ENCODE measurements at places on chromosomes 6 and 20.
A peak's percentile ranks its signal among the peaks of the same experiment; 100 is the strongest.

GRCh38 chr6:129730477-129731165 is 20.6 kb upstream of the ARHGAP18 start:
- DNase-seq: no peak

- DNase-seq: no peak
Measured at GRCh38 chr20:23152308-23152892, 66.3 kb upstream of the CD93 start.

DNA sequence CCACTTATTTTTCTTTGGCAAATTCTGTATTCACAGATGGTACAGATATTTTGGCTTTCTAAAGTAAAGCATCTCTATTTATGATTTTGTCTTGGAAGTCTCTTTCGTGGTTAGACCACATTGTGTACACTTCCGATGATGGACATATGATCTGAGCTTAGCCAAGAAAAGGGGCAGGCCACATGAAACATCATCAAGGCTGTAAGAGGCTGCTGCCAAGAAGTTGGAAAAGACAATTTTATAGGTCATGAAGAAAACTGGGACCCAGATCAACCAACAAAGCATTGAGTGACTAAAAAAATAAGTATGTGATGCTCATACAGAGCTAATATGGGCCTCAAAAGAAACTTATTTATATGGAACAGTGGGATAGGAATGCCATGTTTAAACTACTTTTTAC is 266.4 kb downstream of the HAO1 start:
- DNase-seq: no peak

DNA sequence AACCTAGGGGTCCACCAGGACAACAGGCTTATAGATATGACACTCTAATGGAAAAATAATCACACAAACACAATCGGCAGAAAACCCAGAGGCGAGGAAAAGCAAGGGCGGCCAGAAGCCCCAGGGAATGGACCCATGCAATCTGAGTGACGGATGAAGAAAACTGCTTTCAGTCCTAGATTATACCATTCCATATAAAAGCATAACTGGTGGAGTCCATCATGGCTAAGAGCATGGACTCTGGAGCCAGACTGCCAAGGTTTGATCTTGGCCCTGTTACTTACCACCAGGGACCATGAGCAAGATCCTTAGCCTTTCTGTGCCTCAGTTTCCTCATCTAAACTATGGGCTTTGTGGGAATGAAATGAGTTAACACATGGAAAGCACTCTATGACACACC is 3.7 kb downstream of the SLC22A16 start:
- DNase-seq: no peak

- no peak for DNase-seq
Measured at GRCh38 chr6:30122515-30122914, 9.6 kb upstream of the TRIM31 start.

DNA sequence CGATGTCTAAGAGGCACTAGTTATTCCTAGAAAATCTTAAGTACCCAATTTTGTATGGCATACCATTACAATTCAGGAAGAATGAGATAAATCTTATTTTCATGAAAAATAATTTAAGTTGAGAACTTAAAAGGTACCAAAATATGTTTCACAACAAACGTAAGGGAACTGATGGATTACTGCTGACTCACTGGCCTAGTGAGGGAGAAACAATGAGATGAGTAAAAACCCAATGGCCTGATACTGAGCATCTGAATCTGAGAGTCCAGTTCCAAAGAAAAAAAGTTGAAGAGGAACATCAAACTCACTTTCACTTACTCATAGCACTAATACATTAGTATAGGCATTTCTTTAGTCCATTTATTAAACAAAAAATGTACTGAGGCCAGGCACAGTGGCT is 56.0 kb downstream of the MDN1 start:
- no peak for DNase-seq

DNA sequence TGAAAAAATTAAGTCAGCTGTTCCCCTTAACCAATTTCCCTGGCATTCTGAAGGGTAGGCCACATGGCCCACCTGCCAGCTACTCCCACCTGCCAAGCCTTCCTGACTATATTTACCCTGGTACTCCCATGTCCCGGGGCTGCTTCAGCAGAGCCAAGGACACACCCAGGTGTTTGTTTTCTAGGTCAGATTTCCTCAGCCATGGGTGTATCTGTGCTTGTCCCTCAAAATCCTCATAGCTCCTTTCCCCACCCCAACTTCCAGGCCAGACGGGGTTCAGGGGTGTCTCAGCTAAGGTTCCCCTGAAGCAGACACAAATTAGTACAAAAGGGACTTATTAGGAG is 139.4 kb upstream of the CDYL start:
- DNase-seq: no peak

- no peak for DNase-seq
Measured at GRCh38 chr6:45718131-45718530, 297.5 kb downstream of the CLIC5 start.

DNA sequence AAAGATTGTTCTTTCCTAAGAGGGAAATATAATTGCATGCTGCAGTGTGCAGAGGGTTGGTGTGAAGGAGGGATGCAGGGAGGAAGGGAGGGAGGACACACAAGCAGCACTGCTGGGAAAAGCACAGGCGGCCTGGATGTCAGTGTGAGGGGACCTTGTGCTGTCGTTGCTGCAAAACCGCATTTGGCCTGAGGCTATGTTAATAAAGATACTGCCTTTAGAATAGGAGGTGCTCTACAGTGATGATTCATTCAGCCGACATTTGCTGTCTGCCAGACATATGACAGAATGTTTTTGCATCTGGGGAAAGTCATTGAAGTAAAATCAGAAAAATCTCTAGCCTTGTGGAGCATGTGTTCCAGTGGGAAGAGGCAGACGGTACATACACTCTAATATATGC is 50.5 kb upstream of the TRIM26 start:
- DNase-seq: no peak

DNA sequence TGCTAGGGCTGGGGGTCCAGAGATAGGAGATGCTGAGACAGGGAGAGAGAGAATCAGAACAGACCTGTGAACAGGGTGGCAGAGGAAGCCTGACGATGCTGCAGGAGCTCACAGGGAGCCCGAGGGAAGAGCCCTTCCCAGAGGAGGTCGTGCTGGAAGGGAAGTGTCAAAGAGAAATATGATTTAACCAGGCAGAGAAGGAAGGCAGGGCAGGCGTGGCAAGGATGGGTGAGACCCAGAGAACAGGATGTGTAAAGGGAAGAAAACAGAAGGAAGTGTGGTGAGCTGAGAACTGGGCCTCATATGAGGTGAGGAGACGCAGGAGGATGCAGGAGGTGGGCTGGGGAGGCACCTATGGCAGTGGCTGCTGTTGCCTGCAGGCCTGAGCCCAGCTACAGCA is 105.6 kb downstream of the ZDHHC14 start:
- no peak for DNase-seq

- DNase-seq: no peak
Measured at GRCh38 chr6:46201702-46202101, 30.9 kb upstream of the ENPP5 start.

GRCh38 chr6:153013438-153013837 is 10.9 kb upstream of the MTRF1L start:
- DNase-seq: no peak

- no peak for DNase-seq
Measured at GRCh38 chr6:101066481-101066880, 185.4 kb upstream of the ASCC3 start.

DNA sequence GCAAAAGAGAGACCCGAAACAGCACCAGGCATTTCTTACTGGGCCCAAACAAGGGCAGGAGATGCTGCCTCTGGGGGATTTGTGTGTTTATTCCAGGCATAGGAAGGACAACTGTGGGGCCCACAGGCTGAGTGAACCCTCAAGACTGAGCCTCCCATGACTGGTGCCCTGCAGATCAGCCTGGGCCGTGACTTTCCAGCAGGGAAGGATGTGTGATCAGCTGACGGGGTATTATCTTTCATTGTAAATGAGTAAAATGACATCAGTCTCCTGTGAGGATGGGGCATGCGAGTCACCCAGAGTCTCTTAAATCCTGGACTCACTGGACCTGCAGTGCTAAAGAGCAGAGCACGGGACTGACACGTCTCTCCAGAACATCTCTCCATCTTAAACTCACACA is 3.9 kb upstream of the TEAD3 start:
- DNase-seq: no peak

- no peak for DNase-seq
Measured at GRCh38 chr6:5389086-5389745, 127.9 kb downstream of the FARS2 start.

GRCh38 chr20:1391640-1392442 is 1.0 kb downstream of the FKBP1A start:
- DNase-seq: no peak

DNA sequence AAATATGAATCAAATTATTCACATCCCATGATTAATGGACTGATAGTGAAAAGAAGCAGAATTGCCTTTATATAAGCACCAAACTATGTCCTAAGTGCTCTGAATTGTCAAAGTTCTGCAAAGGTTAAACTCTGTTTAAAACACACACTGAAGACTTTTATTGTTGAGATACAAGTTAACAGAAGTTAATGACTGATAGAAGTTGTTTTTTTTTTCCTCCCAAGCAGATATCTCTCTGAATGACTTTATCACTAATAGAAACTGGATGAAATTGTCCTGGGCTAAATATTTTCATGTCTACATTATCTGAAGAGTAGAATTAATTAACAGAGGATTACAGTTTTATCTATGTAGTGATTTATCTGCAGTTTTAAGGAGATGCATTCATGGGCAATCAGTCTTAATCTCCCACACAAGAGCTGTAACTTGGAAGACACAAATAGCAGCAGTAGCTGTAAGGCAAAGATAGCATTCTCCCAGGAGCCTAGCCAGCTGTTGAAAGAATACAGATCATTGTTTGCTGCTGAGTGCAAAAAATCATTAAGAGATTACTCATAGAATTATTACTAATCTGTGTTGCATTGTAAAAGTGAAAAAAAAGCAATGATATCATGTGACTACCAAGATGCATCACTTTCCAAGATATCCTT is 49.9 kb downstream of the BMP5 start:
- no peak for DNase-seq

DNA sequence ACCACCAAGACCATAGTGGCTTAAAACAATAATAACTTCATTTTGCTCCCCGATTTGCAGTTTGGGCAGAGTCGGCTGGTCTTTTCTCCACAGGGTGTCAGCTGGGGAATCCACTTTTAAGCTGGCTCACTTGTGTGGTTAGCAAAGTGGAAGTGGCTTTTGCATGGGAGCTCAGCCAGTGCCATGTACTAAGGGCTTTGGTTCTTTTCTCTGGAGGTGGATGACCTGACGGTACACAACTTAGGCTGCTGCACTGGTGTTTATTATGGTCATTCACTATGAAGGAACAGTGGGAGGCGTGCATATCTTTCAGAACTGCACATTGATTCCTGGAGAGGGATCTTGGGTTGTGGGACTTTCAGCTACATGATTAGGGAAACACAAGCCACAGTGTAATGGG is 141.0 kb downstream of the OR2B2 start:
- no peak for DNase-seq

DNA sequence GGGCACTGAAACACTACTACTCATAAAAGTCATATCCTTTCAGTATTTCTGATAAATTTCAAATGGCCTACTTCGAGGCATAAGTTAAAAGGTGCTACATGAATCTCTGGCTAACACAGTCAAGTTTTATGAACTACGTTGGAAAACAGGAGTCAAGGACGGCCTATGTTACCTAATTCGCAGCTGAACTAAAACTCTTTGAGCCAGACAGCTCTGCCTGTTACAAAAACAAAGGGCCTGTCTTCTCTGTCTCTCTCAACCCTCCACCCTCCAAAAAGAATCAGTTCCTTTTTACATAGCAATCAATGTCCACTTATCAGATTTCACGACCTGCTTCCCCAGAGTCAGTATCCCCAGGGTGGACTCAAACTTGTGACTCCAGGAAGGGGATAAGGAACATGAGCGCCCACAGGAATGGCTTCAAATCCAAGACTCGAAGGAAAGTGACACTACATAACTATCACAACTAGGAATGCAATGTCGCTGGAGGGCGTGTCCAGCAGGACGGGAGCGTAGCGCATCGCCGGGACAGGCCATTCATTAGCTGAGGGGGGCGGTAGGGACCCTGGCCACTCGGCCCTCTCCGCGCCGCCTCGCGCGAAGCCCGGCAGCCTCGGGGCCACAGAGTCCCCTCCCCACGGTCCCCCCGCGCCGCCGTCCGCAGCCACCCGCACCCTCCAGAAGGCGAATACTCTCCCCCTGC is 591 bp downstream of the IBTK start:
- DNase-seq: peak; percentile 20

GRCh38 chr20:33233129-33233774 is 2.5 kb upstream of the BPIFA1 start:
- DNase-seq: no peak

DNA sequence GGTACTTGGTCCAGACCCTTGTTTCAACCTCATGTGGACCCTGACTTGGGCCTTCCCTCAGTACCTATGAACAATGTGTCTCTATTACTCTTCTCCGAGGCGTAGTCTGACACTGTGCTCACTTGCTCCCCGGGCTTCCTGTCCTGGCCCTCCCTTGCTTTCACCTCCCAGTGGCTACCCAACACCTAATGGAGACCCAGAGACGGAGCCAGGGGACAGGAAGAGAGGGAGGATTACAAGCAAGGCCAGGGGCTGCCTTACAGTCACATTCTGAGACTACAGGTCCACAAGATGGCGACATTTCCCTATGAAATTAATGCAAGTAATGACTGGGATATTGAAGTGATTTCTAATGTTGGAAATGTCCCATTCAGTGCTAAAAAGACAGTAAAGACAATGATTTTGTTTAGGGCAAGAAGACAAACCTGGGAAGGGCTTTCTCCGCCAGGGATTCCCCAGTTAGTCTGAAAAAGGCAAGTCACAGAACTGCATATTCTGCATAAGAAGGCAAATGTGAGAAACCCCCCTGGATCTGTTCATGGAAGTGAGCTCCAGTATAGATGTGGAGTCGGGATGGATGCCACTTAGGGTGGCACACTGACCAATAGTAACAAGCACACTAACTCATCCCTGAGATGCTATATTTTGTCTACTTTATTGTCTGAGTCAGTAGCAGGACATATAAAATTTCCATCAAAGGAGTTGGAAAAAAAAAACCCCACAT is 44.0 kb upstream of the ZBTB24 start:
- peak; percentile 36 for DNase-seq

- DNase-seq: no peak
Measured at GRCh38 chr6:152909241-152909640, 73.6 kb downstream of the FBXO5 start.

DNA sequence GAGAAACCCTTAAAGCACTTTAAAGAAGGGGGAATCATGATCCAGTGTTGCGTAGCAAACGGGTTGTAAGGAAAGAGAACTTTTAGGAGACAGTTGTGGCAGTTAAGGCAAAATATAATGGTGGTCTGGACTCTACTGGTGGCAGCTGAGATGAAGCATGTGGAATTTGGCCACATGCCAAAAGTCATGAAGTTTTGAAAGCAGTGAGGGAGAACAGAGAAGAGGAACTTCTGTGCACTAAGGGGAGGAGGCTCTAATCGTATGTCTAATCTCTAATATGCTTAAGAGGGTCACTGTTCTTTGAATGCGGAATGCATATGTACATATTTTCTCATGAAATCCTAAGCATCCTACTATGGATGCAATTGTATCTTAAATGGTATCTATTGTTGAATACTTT is 91.5 kb downstream of the RIMS1 start:
- DNase-seq: no peak

DNA sequence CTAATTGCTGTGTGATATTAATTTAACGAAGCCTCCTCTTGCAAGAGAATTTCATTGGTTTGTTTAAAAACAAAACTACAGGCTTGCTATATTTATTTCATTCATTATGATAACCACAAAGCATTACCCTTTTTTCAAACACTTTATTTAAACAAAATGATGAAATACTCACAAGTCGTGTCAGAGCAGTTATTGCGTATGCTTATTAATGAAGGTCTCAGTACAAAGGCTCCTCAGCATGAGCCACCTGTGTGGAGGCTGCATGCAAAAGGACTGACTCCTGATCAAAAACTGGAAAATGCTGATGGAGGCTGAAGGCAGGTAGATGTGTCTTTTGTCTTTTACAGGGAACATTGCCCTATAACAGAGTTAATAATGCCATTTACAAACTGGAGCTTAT is 130.5 kb downstream of the CRYBG1 start:
- no peak for DNase-seq

Measured in activated T-cell treated with anti-CD3 and anti-CD28 coated beads for 24 hours (primary cell).